Left ventricle myocardium inferior (tissue), 1 donor: ENCODE measurements at places on chromosomes 1 and 21. TPM values are rescaled to one million over a fixed set of nuclear protein-coding genes. Genes with fewer than 3 reads are reported as not detected.
A peak's percentile ranks its signal among the peaks of the same experiment; 100 is the strongest.

GRCh38 chr21:32044205-32045180 lies 171.7 kb downstream of the HUNK start:
- no peaks in the 10 kb centered on the region for H3K27me3 ChIP-seq
- H3K36me3 ChIP-seq: no peaks in the 10 kb centered on the region
- no peaks in the 10 kb centered on the region for H3K4me1 ChIP-seq
- no peak for DNase-seq
- no peak overlapping the region for H3K4me3 ChIP-seq

KCNE1 gene
- 4.8 TPM for total RNA-seq

NUDC gene
- total RNA-seq: 68.9 TPM

DNA sequence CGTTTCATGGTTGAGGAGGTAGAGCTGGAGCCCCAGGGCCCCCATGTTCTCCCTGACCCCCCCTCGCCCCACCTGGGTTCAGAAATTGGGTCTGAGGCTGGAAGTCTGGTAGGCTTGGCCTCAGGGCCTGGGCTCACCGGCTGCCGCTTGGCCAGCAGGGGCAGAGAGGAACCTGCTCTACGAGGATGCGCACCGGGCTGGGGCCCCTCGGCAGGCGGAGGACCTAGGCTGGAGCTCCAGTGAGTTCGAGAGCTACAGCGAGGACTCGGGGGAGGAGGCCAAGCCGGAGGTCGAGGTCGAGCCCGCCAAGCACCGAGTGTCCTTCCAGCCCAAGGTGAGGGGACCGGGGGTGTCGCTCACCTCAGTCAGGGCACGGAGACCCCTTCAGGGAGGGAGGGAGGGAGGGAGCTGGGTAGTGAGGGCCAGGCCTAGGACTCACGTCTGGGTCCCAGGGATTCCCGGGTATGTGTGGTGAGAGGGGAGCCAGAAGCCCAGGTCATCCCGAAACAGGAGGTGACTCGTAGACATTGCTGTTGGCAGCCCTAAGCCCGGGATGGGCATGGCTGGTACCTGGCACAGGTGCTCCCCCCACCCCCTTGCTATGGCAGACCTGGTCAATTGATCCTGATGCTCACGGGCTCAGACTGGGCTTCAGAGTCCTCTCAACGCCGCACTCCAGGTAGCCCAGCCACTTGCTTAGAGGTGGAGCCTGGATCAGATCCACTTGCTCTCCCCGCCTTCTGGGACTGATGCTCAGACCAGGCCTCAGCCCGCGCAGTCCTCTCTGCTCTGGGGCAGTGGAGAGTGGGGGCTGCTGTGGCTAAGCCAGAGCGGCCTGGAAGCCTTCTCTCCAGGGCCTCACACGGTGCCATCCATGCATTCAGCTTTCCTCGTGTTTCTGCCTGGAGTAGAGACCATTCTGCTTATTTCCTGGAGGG lies 68.4 kb downstream of the ARHGEF10L start:
- H3K27ac ChIP-seq: no peak overlapping the region
- H3K27me3 ChIP-seq: no peaks in the 10 kb centered on the region
- peaks cover 28% of the 10 kb centered on the region for H3K4me1 ChIP-seq
- H3K36me3 ChIP-seq: peaks cover 32% of the 10 kb centered on the region
- H3K4me3 ChIP-seq: no peak overlapping the region
- no peak for DNase-seq

PYHIN1 gene
- total RNA-seq: 0.11 TPM

GRCh38 chr1:19209439-19209989 lies 552 bp downstream of the UBR4 start:
- H3K36me3 ChIP-seq: peaks cover 5% of the 10 kb centered on the region
- H3K4me1 ChIP-seq: peaks cover 88% of the 10 kb centered on the region
- peak overlapping the region; percentile 84 for H3K4me3 ChIP-seq
- peak overlapping the region; percentile 93 for H3K27ac ChIP-seq
- no peaks in the 10 kb centered on the region for H3K27me3 ChIP-seq

DNA sequence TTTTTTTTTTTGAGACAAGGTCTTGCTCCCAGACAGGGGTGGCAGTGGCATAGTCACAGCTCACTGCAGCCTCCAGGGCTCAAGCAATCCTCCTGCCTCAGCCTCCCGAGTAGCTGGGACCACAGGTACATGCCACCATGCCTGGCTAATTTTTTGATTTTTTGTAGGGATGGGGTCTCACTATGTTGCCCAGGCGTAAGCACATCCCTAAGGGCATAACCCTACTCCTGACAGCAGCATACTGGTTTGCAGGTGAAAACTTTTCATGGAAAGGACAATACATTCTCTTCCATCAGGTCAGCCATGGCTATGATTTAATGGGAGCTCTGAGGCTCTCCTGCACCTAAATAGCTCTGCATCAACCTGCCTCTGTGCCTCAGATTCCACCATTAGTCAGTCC lies 29.4 kb downstream of the UBIAD1 start:
- no peaks in the 10 kb centered on the region for H3K4me1 ChIP-seq
- no peaks in the 10 kb centered on the region for H3K36me3 ChIP-seq
- no peak overlapping the region for H3K4me3 ChIP-seq
- H3K27me3 ChIP-seq: no peaks in the 10 kb centered on the region
- no peak for DNase-seq
- no peak overlapping the region for H3K27ac ChIP-seq

TBCE gene
- total RNA-seq: 17.2 TPM

DNA sequence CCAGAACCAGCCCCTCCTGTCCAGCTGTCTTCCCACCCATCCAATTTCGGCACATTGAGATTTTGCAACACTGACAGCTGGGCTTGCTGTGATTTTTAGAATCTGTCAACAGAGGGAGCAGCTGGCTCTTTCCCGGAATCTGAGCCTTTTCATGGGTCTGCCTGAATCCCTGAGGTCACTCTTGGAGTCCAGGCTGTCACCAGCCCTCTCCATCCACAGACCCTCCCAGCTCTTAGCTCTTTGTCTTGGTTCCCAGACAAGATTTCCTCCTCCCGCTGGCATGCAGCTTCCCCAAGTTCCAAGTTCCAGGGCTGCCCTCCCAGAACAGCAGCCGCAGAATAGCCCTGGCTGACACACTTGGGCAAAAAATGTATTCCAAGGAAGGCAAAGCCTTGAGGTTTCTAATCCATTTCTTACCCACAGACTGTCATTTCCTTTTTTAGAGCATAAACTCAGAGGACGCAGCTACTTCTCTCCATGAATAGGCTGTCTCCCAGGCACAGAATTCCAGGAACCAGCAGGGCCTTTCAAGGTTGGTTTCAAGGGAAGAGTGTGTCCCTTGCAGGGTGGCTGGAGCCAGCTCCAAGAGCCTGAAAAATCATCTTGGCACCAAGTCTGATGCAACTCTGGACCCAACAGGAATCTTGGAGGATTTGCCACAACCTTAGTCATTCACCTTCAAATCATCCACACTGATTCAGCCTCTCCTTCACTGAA lies 7.1 kb upstream of the TMEM61 start:
- H3K4me3 ChIP-seq: no peak overlapping the region
- peaks cover 31% of the 10 kb centered on the region for H3K27me3 ChIP-seq
- DNase-seq: peak; percentile 46
- H3K4me1 ChIP-seq: peaks cover 6% of the 10 kb centered on the region
- no peaks in the 10 kb centered on the region for H3K36me3 ChIP-seq
- peak overlapping the region; percentile 63 for H3K27ac ChIP-seq

SPATA17 gene
- total RNA-seq: 1.2 TPM
